Ecto neural progenitor cell (in vitro differentiated cells): ENCODE measurements at places on chromosomes 4 and X.

DNA sequence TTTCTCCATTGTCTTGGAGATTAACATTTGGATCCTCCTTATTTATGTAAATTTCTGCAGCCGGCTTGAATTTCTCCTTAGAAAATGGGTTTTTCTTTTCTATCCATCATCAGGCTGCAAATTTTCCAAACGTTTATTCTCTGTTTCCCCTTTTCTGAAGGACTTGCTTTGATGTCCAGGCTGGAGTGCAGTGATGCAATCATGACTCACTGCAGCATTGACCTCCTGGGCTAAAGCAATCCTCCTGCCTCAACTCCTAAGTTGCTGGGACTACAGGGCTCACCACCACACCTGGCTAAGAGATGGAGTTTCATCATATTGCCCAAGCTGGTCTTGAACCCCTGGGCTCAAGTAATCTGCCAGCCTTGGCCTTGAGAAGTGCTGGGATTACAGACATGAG, 144.0 kb upstream of the ZXDB start:
- DNase-seq: no peak

DNA sequence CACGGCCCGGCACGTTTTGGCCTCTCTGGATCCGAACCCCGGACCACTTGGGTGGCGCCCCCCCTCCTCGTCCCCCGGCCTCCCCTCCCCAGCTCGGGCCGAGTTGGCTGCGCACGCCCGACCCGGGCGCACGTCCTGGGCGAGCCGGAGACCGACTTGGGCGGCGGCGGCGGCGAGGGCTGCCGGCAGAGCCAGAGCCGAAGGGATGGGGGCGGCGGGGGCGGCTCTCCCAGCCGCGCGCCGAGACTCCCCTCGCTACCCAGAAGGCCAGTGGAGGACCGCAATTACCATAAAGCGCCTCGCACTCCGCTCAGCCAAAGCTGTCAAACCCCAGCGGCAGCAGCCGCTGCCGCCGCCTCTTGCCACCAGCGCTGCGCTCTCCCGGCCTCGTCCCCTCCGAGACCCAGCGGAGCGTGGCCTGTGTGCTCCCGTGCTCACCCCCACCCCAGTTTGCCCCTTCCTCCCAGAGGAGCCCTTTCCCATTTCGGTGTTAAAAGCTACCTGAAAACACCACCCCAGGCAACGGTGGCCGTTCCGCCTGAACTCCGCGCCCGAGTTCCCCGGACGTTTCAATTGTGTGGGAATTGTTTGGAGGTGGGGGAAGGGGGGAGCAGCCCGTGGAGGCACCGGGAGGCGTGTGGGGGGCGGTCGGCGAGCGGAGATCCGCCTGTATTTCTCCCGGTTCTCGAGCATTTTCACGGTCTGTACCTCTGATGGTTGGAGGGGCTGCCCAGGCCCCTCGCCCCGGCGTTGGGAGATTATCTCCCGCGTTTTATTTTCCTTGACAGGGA, 701 bp upstream of the BCOR start:
- peak; percentile 83 for DNase-seq

GRCh38 chrX:20382518-20383297, 116.0 kb upstream of the RPS6KA3 start:
- no peak for DNase-seq

GRCh38 chr4:17535906-17536305, 20.9 kb downstream of the CLRN2 start:
- DNase-seq: no peak

GRCh38 chr4:17787315-17787714, 5.9 kb upstream of the FAM184B start:
- no peak for DNase-seq
